AG08396 (cell line): ENCODE measurements at places on chromosomes 13 and 19.

DNA sequence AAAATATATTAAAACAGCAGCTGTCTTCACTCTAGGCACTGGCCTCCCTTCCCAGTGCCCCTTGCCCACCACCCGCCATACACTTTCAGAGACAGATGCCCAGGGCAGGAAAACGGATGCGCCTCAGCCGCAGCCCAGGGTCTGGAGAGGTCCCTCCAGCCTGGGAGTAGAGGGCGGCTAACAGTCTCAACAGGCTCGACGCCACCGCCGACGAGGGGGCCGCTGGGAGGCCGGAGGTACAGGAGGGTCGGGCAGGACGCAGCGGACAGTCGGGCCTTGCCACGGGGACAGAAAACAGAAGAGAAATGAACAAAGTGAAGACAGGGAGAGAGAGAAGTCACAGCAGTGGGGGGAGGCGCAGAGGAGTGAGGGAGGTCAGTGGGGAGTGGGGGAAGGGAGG is 27.1 kb downstream of the C19orf47 start:
- no peak for DNase-seq

- no peak for DNase-seq
Observed at GRCh38 chr19:383040-383439, 25.9 kb downstream of the C2CD4C start.

DNA sequence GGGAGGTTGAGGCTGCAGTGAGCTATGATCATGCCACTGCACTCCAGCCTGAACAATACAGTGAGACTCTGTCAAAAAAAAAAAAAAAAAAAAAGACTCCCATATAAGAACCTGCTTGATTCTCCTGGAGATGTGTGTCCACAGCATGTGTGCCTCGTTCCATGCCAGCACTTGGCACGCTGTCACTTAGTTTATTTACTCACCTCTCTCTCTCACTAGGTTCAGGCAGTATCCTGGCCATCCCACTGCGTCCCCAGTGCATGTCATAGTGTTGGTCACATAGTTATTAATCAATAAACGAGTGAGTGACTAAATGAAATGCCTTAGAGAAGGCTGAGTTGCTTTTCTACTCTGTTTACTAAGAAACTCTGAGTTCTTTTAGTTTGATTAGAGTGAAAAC is 79.1 kb upstream of the GPR12 start:
- no peak for DNase-seq

DNA sequence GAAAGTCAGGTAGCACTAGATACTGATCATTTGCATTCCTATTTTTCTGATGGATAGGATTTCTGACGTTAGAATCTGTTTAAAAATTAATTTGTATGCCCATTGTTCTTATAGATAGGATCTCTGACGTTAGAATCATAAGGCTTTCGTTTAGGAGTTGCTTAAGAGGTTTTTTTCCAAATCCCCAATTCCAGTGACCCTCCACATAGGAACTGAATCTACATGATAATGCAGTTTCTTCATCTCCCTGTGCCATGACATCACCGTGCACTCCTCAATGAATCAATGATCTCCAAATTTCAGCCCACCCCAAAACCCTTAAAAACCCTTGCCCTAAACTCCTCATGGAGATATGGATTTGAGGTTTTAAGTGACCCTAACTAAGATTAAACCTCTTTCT is 87.2 kb downstream of the RXFP2 start:
- DNase-seq: no peak

DNA sequence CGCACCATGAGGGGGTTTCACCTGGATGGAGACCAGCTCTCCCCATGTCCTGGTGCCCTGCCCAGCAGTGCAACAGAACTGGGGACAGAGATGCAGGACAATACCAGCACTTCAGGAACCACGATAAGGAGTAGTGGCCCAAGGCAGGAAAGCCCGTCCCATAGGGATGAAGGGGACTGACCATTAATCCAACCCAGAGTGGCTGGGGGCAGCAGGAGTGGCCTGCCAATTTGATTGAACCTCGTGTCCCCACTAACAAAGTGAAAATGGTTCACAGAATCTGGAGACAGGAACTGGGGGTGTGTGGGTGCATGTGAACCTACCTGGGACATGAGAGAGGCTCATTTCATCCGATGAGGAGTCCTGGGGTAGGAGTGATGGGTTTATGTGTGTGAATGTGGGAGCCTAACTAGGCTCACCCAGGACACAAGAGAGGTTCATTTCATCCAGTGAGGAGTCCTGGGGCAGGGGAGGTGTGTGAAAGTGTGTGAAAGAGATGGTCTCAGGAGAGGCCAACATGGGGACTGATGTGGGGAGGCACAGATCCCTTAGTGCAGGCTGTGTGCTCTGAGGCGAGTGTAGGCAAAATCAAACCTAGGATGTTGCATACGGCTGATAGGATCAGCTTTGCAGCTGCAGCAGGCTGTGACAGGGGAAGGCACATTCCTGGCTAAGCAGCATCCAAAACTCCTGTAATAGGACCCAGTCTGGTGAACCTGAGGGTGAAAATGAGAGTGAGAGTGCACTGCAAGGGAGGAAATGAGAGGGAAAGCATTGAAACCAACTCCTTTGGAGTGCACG is 98.2 kb downstream of the ZNF429 start:
- no peak for DNase-seq

GRCh38 chr13:93260591-93260990 is 34.0 kb downstream of the GPC6 start:
- DNase-seq: no peak

- DNase-seq: no peak
Observed at GRCh38 chr13:105338006-105338405, 1197.5 kb downstream of the EFNB2 start.

- peak; percentile 48 for DNase-seq
Observed at GRCh38 chr13:38350114-38350617, 515 bp downstream of the UFM1 start.

GRCh38 chr19:58355908-58356765 is 2.8 kb upstream of the A1BG start:
- peak; percentile 43 for DNase-seq

- no peak for DNase-seq
Observed at GRCh38 chr13:63880705-63881104, 2465.1 kb upstream of the PCDH20 start.

- peak; percentile 89 for DNase-seq
Observed at GRCh38 chr19:4186087-4186993, 3.9 kb downstream of the ANKRD24 start.

DNA sequence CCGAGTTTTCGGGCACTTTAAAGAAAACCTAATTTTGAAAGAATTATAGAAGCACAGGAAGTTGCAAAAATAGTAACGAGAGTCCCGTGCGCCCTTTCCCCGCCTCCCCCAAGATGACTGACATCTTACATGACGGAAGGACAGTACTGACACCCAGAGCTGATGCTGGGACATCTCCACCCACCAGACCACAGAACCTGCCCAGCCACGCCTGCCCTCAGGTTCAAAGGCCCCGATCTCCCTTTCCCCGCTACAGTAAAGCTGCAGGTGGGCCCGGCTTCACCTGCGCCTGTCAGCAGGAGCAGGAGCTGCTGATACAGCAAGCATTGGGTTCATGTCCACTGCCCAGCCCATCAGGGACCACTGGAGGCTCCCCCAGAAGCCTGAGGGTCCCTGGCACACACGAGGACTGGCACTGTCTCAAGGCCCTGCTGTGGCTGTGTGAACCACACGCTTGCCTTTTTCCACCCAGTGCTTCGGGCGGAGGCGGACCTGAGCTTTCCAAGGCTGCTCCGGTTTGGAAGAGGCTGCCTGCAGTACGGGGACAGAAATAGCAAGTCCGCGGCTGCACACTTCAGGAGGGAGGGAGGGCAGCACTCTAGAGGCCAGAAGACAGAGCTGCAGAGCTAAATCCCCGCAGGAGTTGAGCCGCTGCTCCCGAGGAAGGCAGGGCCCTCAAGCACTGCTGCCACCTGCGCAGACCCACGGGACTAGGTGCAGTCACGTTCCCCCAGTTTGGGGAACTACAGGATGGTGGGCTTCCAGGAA is 8.7 kb downstream of the MAP2K2 start:
- no peak for DNase-seq

DNA sequence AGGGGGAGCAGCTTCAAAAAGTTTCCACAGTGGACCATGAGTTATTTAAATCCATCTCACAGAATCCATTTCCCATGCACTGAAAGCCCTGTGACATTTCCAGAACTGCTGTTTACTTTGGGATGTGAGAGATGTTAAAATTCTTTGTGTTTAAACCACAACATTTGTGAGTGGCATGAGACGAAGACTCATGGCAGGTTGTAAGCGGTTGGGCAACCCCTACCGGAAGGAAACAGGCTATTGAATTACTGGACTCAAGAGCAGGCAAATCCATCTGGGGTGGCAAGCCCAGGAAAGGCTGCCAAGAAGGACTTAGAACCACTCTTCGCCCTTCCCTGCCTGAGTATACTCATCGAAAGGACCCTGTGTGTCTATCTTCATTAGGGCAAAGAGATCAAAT is 22.3 kb upstream of the CLDN10 start:
- no peak for DNase-seq

DNA sequence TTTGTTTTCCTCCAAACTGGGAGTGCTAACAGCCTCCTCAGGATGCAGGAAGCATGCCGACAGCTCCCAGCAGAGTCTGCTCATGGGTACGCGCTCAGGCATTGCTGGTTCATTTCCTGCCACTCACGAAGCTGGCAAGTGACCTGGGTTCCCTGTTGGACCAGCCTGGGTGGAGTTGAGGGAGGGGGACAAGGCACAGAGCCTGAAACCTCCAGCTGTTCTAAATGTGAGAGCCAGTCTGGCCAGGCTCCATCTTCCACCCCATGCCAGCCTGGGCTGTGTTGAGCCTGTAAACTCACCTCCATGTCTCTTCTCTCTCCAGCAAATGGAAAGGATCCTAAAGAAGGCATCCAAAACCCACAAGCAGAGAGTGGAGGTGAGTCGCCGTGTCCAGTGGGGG is 5.0 kb downstream of the FAM32A start:
- no peak for DNase-seq

- peak; percentile 85 for DNase-seq
Observed at GRCh38 chr19:3821857-3822364, 35.7 kb upstream of the MATK start.

GRCh38 chr13:67087527-67087926 is 142.6 kb downstream of the PCDH9 start:
- DNase-seq: no peak

DNA sequence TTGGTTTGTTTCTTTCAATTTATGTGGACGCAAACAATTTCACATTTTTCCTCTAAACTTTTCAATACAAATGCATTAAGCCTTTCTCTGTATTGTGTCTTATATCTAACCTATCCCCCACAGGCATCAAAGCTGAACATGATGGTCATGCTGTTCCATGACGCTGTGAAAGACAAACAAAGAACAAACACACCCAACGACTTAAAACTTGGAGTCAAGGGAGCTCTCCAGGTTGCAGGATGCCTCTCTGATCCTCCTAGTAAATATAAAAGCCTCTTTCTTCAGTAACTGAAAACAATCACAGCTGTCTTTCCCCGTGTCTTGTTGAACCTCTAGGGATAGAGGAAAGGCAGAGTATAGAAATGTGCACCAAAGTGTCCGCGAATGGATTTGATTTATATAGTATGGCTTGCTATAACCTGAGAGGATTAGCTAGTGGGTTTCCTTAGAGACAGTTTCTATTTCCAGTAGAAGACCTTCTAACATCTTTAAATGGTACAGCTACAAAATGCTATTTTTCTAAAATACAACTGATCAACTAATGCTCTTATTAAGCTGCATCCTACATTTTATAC is 43.1 kb downstream of the PCDH9 start:
- no peak for DNase-seq

DNA sequence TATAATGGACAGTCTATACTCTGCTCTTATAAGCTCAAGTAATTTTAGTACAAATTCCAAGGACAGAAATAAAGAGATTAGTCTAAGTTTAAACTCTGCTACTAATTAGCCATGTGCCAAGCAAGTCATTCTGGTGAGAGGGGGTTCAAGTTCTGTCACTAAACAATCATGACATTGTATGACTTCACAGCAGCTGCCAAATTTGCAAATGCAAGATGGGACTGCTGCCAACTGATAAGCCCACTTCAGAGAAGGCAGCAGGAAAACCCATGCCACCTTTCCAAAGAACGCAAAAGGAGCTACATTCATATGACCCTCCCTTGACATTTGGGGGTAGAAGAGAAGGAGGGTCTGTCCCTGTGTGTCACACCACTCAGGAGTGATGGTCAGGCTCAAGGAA is 60.7 kb upstream of the RFXAP start:
- no peak for DNase-seq

DNA sequence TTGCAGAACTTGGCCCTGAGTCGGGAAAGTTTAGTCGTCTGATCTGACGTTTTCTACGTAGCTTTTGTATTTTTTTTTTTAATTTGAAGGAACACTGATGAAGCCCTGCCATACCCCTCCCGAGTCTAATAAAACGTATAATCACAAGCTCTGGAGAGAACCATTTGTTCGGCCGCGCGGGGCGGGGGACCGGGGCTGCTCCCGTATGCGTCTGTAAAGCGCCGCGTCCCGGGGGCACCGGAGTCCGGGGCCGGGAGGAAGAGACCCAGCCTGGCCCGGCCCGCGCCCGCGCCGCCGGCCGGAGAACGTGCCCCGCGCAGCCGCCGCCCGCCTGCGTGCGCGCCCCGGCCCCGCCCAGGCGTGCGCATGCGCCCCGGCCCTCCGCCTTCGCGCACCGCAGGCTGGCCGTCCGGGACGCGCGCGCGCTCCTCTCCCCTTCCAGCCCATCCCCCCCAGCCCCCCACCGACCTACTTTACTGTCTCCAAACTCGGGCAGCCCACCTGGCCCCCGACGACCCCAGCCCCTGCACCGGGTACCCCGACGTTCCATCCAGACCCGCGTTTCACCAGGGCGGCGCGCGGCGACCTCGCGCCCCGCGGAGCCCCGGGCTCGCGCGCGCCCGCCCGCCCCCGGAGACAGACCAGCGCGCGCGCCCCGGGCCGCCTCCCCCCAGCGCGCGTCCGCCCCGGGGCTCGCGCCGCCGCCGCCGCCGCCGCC is 785 bp upstream of the USF2 start:
- peak; percentile 100 for DNase-seq

- no peak for DNase-seq
Observed at GRCh38 chr19:5108123-5108596, 139.2 kb downstream of the KDM4B start.

- DNase-seq: no peak
Observed at GRCh38 chr13:59360108-59360507, 803.6 kb downstream of the DIAPH3 start.

DNA sequence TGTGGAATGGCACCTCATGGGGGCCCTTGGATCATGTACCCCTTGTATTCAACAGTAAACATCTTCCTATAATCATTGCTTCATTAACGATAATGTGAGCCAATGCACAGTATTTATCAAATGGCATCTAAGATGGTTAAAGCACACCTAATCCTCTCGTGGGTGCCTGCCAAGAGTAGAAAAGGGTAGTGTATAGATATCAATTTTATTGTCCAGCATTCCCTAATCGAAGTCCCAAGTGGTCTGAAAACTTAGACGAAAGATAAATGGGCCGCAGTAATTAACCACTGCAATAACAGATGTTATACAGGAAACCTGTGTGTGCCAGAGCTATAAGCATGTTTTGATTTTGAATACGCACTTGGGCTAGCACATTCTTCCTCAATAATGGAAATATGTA is 667 bp upstream of the MBNL2 start:
- no peak for DNase-seq
